ENCODE measurements at places on chromosomes 7 and 10. TPM values are rescaled to one million over a fixed set of nuclear protein-coding genes. Genes with fewer than 3 reads are reported as not detected.

DNA sequence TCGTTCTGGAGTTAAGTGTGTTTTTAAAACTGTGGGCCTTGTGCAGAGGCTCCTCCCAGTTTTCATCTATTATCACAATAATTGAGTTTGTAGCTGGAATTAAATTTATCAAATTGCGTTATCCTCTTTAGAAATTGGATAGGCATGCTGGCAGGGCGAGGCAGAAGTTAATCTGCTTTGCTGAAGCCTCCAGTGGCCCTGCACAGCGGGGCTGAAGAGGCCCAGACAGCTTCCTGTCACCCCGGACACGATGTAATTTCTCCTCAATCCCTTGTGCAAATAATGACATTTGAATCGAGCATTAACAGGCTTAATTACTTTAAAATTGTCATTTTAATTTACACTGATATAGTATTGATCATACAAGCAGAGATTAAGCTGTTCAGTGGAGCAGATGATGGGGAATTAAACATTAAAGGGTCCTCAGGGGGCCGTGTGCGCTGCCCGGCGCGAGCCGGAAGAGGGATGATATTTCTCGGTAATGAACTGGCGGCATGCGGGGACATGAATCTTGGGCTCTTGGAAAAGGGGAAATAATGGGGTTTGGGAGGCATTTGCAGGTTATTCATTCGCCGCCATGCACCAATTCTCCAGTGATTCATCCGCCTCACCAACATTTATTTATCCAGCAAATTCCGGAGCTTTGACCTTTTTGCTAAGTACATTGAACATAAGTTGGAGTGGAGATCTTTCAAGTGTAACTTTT is 118.5 kb downstream of the NKX6-2 start:
- DNase-seq, result no peak

DNA sequence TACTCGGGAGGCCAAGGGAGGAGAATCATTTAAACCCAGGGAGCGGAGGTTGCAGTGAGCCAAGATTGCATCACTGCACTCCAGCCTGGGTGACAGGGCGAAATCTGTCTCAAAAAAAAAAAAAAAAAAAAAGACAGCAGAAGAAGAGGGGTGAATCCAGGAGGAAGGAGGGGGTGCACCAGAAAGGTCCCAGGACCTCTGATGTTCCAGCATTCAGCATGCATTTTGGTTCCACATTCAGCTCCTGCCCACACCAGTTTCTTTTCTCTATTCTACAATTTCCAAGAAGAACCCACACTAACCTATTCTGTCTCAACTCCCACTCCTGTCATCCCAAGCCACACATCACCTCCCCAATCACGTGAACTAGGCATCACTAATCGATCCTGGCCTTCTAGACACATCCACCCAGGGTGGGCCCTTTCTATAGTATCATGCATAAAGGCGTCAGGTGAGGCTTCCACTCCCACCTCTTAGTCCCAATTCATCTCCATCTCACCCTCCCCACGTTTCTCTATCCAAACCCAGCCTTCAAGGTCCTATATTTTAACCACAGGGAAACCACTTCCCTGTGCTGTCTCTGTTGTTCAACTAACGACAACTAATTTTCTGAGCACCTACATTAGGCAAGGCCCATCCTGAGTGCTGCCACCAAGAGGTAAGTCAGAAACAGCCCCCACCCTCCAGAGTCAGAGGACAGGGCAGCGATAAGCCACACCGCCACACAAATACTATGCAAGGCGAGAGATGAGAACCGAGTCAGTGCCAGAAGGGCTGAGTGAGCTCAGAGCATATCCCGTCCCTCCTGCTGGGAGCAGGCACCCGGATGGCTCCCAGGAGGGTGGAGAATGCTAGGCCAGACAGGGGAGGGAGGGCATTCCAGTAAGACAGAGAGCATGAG is 2.2 kb downstream of the ANXA11 start:
- peak; percentile 58 for DNase-seq

GRCh38 chr7:111356941-111357340 is 205.4 kb downstream of the IMMP2L start:
- no peak for DNase-seq

GRCh38 chr10:72688208-72688651 is 3.7 kb upstream of the MCU start:
- DNase-seq, result peak; percentile 65

DNA sequence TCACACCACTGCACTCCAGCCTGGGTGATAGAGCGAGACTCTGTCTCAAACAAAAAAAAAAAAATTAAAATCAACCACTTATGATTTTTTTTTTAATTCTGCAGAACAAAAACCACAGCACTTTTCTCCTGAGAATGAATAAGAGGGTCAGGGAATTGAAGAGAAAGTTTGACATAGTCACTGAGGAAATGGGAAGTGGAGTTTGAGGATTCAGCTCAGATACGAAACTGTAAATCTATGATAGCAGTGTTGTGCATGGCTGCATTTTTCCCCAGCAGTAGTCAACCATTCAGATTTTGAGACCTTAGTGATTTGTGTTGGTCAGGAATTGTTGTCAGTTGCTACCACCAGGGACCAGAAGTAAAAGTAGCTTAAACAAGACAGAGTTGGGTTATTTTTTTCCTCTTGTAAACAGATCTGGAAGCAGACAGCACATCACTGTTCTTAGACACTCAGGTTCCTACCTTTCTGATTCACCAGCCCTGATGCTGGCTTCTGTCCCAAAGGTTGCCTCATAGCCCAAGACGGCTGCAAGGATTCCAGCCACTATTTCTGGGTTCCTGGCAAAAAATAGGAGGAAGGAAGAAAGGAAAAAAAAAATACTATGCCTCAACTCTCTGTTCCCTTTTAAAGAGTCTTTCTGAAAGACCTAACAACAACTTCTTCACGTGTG is 20.1 kb downstream of the PILRA start:
- DNase-seq, result no peak

- DNase-seq, result peak; percentile 65
These were observed 50.6 kb downstream of the PWWP2B start for GRCh38 chr10:132447446-132448247.

GRCh38 chr10:113802997-113803396 is 50.9 kb downstream of the DCLRE1A start:
- no peak for DNase-seq

- DNase-seq, result no peak
These were observed 182.8 kb downstream of the ARHGAP12 start for GRCh38 chr10:31745612-31746376.

DNA sequence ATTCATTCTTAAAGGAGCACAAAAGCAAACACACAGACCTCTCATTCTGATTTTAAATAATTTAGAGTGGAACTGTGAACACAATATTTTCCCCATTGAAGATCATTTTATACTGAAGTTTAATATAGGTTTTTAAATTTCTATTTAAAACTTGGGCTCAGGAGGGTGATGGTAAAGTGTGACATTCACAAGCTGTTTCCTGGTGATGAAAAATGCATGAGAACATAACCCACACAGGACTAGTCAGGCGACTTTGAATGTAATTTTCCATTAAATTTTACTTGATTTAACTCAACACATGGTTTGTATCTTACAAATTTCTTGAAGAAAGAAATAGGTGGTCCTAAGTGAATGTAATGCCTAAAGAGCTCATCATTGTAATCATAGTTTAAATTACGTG is 143.6 kb downstream of the CDK14 start:
- no peak for DNase-seq

GRCh38 chr7:30950197-30950596 is 13.6 kb upstream of the GHRHR start:
- no peak for DNase-seq

DNA sequence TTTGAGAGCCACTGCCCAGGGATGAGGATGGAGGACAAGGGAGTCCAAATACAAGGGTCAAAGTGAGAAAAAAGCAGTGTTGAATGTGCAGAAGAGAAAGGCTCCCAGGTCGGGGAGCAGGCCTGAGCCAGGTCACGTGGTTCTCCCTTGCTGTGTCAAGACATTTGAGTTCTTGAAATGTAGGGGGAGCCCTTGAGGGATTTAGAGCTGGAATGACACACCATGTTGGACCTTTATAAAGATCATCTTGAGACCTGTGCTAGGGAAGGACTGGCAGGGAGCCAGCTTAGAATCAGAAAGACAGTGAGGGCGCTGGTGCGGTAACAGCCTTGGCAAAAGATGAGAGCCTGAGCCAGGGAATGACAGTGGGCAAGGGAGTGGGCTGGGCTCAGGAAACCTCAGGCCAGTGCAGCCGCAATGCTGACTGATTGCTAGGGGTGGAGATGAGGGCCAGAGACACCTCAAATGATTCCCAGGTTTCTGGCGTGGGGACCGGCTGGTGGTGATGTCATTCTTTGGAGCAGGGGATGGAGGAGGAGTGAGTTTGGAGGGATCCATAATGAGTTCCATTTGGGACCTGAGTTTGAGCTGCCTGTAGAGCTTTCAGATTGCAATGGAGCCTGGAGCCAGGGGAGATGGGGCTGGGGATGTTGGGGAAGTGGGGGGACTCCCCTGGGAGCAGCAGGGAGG is 120.1 kb downstream of the PTPN20 start:
- no peak for DNase-seq

DNA sequence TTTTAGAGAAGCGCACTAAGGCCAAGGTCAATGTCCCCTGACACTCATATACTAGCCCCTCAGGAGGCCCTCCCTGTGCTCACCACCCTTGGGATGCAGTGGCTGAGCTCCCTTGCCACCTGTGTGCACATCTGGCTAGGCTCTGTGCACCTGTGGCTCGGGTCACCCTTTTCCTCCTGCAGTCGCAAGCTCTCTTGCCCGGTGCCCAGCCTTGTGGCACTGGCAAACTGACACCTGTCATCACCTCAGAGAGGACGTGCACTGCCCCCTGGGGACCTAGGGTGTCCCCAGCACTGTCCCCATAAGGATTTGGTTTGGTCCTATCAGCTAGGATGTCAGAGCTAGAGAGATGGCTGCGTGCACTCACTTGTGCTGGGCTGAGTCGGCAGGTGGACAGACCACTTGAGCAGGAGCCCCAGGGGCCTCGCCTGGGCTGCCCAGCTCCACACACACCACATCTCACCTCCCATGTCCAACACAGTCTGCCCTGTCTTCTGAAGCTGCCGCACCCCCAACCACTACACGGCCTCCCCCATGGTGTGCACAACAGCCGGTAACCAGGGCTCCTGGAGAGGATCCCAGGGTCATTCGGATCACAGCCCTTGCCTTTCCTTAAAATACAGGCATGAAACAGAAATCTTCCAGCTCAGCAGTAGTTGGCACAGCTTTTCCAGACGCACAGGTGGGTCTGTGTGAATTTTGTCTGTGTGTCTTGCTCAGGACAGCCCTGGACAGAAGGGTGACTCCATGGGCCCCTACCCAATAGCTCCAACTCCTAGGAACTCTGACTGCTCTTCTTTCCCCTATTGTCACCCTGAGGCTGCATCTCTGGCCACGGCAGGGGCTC is 111.0 kb downstream of the GRID1 start:
- DNase-seq, result no peak

- DNase-seq, result no peak
These were observed 244.0 kb downstream of the SORCS1 start for GRCh38 chr10:106920538-106920937.

- DNase-seq, result no peak
These were observed 195.0 kb downstream of the DNAJC1 start for GRCh38 chr10:21808550-21808949.

GRCh38 chr10:88582806-88583583 is at the start of gene RNLS:
Gene RNLS (minus strand): TSS chr10:88583318.
- DNase-seq, result peak; percentile 73

- DNase-seq, result no peak
These were observed 377.2 kb downstream of the PARD3 start for GRCh38 chr10:34437906-34438305.

DNA sequence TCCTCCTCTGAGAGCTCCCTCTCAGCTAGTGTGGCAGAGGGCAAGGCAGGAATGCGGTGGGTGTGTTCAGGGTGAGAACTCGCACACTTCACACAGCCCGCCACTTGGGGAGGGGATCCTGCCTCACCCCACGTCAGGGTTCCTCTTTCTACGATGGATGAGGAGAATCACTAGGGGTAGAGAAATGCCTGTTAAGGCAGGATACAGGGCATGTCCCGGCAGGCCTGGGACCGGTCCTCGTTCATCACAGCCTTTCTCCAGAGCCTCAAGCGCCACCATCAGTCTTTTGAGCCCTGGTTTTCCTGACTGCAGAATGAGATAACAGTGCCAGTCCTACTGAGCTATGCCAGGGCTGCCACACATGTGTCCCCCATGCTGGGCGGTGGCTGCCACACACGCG is 546.7 kb upstream of the ADARB2 start:
- DNase-seq, result no peak

GRCh38 chr7:138460176-138460648 is at the start of gene TRIM24:
Gene TRIM24 (plus strand): TSS chr7:138460259. CDS start chr7:138460549, 290 bp downstream.
- DNase-seq, result peak; percentile 99

- DNase-seq, result peak; percentile 18
These were observed 397.6 kb downstream of the MDFIC start for GRCh38 chr7:115319541-115319940.

- no peak for DNase-seq
These were observed 12.8 kb downstream of the GATAD1 start for GRCh38 chr7:92460109-92460508.

GRCh38 chr10:60283397-60283796 is 106.3 kb downstream of the ANK3 start:
- no peak for DNase-seq

DNA sequence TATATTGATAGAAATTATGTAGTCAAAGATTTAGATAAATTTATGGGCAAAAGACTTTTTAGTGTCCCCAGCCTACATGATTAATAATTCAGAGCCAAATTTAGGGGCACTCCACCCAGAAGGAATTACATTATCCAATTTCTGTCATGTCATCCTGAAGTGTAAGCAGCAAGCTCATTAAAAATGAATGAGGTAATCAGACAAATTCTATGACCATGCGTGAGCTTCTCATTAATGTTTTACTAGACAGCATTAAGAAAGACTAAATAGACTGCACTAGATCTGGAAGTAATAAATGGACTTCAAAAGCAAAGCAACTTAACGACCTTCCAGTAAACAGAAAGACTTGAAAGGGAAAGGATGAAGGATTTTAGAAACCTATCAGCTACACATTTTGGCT is 22.7 kb upstream of the TRUB1 start:
- DNase-seq, result no peak

GRCh38 chr10:128091636-128092210 is 34.5 kb downstream of the MKI67 start:
- no peak for DNase-seq

- DNase-seq, result no peak
These were observed 185.4 kb upstream of the IMMP2L start for GRCh38 chr7:111747718-111748117.

GRCh38 chr10:73042130-73042529 is 54.5 kb downstream of the P4HA1 start:
- DNase-seq, result no peak

- DNase-seq, result no peak
These were observed 72.0 kb upstream of the ANK3 start for GRCh38 chr10:60461688-60462087.

Gene LIPK
- not detected for total RNA-seq

Gene ASB10
- total RNA-seq, result not detected

Gene DNAH11
- 12.8 TPM for total RNA-seq

Gene CCDC172
- total RNA-seq, result not detected

Gene LLCFC1
- not detected for total RNA-seq

Gene CADPS2
- total RNA-seq, result 37.9 TPM

Gene ANXA8
- total RNA-seq, result 0.68 TPM

Gene BAMBI
- total RNA-seq, result 7.8 TPM

Gene KLF14
- 0.26 TPM for total RNA-seq

Gene ENTPD1
- total RNA-seq, result 46.6 TPM

Data from lung (tissue), 17 donors.